Activated CD4-positive, alpha-beta T cell treated with anti-CD3 and anti-CD28 coated beads, Interleukin-10, Interleukin-2, amounts not matched to agents 100 ng/mL and 50 ng/mL, durations not matched to agents 16 hours and 8 hours (primary cell): ENCODE measurements at places on chromosomes 3 and 15.

DNA sequence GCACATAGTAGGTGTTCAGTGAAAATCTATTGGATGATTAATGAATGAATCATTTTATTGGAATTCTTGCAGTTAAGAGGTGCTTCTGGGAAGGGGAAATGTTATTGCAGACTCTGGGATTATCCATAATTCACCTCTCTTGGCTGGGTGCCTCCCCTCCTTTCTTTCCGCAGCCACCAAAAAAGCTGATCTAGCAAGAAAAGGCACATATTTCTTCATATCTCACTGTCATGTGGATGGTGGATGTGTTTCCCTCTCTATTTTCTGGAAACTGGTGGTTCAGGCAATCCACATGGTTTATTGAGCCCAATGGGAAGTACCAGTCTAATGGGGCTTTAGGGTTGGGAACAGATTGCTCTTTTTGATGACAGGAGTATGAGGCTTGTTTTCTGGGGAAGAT is 151.1 kb upstream of the ROPN1 start:
- DNase-seq: no peak

DNA sequence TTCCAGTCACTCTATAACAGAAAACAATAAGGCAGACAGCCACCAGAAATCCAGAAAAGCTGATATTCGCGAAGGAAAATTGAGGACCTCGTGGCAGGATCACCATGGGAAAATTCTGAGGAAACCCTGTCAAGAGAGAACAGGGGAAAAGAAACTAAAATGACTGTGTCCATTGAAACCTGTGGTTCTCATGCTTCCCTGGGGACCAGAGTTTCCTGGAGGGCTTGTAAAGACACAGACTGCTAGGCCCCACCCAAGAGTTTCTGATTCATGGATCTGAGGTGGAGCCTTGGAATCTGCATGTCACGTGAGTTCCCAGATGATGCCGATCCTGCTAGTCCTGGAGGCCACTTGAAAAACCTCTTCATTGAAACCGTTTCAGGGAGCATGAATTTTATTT is 420.5 kb downstream of the EPHB1 start:
- no peak for DNase-seq

DNA sequence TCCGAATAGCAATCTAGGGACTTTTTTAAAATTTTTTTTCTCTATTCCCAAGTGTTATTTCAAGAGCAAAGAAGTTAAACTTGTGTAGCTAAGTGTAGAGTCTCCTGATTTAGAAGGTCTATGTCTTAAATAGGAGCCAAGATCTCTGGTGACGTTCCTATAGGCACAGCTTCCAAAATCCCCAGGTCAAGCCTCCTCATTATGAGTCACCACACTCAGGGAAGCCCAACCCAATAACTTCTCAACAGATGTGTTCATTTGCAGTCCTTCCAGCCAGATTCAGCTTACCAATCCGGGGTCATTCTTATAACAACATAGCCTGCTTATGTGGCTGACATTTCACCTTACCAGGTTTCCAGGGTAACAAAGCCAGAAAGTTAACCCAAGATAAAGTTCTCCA is 270.3 kb downstream of the IL5RA start:
- DNase-seq: no peak

DNA sequence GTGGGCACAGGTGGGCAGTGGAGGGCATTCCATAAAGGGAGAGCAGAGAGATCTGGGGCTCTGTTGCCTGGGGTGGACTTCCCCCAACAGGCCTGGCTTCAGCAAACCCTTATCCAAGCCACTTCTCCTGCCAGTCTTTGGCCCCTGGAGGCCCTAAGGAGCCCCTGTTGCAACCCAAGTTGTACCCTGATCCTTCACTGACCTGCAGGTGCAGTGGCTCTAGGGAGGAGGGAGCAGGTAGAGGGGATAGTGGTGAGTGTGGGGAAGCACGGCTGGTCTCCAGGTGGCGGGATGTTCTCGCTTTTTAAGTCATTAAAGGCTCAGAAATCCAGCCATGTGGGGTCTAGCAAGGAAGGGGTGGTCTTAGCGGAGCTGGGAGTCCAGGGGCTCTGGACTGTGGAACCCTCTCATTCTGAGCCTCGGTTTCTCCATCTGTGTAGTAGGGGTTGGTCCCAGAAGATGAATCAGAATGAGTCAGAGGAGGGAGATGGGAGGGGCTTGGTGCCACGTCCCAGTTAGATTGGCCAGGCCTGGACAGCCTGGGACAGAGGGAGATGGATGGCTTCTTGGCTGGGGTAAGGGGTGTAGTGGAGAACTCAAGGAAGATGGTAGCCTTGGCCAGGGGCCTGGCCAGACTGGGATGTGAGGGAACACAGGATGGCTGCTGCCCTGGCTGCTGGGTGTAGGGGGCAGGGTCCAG is 2.6 kb downstream of the ZBTB47 start:
- no peak for DNase-seq

DNA sequence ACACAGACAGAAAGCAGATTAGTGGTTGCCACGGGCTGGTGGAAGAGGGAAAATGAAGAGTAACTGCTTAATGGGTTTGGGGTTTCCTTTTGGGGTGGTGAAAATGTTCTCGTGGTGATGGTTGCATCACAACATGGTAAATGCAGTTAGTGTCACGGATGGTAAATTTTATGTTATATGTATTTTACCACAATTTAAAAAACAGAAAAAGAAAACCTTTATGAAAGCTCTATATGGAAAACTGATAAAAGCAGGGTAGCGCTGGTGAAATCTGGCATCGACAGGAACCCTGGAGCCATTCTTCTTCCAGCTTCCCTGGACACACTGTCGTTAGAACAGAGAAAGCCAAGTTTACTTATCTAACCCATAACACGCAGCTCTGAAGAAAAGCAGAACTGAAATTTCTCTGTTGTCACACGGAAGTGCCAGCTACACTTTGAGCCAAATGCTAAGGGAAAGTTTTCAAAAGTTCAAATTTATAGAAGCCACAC is 287.7 kb upstream of the NR2F2 start:
- DNase-seq: no peak

GRCh38 chr15:90929246-90930019 is 2.9 kb downstream of the HDDC3 start:
- DNase-seq: no peak

DNA sequence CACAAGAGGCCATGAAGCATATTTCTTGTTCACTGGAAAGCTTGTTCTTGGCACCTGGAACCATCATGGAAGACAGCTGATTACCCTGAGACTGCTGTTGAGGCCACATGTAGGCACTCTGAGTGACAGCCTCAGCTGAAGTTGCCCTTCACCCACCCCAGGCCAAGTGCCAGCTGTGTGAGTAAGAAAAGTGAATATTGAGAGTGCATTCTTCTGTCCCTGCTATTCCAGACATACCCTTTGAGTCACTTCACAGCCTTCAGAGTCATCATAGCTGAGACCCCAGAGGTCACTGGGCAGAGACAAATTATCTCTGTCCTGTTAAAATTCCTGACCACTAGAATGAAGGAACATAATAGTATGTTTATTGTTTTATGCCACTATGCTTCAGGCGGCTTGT is 79.6 kb downstream of the NFKBIZ start:
- no peak for DNase-seq

DNA sequence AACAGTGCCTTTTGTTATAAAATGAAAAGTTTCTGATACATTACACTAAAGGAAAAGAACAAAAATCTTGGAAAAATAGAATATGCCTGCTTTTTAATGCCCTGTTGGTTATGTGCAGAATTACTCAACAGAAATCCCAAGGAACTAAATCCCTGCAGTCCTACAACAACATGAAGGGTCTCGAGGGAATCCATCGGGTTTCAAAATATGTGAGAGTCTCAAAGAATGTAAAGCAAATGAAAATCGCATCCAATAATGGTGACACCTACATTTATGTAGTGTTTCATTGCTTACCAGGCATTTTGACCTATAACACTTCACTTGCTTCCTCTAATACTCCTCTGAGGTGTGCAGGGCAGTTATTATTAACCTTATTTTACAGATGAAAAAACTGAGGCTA is 411.3 kb downstream of the FOXP1 start:
- no peak for DNase-seq

GRCh38 chr3:55527361-55527760 is 40.3 kb upstream of the WNT5A start:
- DNase-seq: no peak

DNA sequence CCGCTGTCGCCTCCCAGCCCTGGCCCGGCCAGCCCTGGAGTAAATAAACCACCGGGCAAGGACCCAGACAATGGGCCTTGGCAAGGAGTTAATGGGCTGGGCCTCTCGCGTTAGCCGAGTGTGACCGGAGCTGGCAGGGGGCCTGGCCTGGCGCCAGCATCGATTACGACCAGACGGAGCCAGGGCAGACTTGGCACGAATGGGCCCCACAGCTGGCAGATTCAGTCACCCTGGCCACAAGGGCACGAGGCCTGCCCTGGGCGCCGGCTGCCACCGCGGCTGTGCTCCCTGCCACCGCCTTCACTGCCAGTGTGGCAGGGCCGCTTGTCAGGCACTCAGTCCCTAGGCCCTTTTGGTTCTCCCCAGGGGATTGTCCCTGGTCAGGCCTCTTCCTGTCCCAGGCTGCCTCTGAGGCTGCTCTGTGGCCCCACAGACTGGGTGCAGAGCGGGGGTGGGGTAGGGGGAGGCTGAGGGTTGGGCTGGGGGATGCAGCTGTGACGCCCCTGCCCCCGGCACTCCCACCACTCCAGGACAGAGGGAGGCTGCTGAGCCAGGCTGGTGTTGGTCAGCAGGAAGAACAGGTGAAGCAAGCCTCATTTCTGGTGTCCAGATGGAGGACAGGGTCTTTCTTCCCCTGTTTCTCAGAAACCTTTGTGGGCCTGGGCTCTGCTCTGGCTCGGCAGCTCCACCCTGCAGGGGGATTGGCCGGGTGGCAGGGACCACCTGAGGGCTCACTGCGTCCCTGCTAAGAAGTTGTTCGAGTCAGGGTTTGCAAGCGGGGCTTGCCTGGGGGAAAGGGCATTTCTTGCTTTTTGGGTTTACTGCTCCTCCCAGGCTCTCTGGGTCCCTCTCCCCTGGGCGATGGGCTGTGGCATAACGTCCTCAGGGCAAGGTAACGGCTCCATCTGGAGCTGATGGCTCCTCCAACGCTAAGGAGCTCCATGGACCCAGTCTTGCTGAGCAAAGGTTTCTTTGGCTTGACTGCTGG is 30.5 kb upstream of the SRP14 start:
- DNase-seq: no peak

DNA sequence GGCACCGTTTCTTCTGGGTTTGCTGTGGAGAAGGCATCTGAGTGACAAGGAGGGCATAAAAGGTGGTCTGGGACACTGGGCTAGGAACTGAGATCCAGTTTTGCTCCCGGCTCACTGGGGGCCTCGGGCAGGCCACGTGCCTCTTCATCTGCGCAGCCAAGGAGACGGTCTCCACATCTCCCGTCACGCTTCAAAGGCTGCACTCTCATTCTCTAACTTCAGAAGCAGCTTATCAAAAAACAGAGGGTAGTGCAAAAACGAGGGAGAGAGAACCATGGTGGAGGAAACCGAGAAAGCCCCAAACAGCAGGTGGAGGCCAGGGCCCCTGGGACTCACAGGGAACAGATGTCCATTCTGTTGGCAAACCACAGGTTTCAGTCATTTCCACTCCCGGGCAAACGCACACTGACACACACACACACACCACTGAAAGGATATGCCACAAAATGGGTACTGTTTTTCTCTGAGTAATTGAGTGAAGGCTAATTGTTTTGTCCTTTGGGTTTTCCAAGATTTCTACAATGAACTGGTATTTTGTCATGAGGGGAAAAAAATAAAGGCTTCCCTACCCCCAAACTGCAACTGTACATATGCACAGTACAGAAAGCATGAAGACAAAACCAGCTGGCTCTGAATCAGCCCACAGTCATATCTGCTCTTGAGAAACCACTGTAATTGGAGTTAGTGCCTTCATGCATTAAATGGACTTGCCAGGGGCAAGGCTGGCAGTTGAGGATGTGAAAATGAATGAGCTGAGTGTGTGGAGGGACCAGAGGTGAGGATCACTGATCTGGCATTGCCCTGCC is 71.9 kb downstream of the MGLL start:
- peak; percentile 41 for DNase-seq

DNA sequence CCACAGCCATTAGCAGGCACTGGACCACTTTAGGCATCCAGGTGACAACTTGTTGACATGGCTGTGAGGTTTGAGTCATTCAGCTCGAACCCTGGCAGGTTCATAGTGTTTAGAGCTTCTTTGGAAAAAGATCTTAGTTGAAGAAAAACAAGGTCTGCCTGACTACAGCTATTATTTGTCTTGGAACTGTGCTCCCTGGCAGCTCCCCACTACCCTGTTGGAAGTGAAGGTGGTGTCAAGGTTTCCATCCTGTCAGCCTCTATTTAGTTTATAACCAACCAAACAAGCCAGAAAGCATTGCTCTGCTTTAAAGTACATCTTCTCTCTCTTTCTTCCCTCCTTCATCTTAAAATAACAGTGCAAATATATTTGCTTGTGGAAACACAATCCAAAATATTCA is 56.8 kb downstream of the KAT2B start:
- no peak for DNase-seq

DNA sequence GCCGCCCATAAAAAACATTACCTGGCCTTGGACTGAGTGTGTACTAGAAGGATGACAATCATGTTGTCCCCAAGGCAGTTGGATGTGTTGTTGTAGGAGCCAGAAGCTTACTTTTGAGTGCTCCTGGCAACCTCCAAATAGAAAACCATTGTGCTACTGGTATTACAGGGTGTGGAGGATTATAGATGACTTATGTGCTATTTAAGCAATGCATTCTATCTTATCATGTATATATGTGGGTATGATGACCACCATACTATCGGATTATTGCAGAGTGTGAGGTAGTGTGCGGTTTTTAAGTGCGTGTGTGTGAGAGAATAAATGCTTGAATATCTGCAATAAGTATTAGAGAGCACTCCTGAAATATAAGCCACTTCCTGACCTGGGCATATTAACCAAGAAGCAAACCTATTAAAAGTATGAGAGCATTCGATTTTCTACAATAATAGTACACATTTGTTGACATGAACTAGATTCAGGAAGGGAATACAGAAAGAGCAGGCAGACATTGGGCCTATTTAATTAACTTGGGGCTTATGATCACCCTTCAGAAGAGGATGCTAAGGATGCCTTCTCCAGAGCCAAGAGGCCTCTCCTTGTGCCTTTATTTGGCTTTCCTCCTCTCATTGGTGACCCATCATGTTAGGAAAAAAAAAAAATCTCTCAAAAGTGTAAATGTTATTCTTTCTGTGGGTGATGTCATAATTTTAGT is 11.7 kb upstream of the MBNL1 start:
- peak; percentile 54 for DNase-seq

DNA sequence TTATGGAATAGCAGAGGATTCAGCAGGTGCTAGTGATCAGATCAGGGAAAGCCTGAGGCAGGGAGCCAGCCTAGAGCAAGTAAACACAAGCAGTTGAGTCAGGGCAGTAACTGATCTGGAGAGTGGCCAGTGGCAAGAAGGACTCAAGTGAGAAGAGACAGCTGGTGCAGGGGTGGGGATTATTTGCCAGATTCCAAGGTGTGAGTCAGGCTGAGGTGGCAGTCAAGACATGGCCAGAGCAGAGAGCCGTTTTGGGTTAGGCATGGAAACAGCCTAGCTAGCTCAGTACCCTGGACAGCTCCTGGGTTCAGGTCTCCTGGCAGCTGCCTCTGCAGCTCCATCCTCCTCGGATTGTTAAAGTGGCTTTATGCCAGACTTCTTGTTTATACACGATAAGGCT is 281.9 kb upstream of the ONECUT1 start:
- peak; percentile 6 for DNase-seq

- no peak for DNase-seq
These were observed 44.2 kb downstream of the GSK3B start for GRCh38 chr3:120049881-120050539.
